AML-193 (cell line): ENCODE measurements at places on chromosomes 16 and 17.

GRCh38 chr17:55822028-55822427 is 71.2 kb downstream of the PCTP start:
- DNase-seq: no peak

- no peak for DNase-seq
Measured at GRCh38 chr16:54577651-54578128, 291.1 kb upstream of the IRX3 start.

- DNase-seq: no peak
Measured at GRCh38 chr17:80618304-80618703, 73.7 kb downstream of the RPTOR start.

- DNase-seq: no peak
Measured at GRCh38 chr16:20879175-20880040, 20.8 kb downstream of the DCUN1D3 start.

GRCh38 chr17:83119987-83120864 is 40.8 kb downstream of the METRNL start:
- peak; percentile 99 for DNase-seq

DNA sequence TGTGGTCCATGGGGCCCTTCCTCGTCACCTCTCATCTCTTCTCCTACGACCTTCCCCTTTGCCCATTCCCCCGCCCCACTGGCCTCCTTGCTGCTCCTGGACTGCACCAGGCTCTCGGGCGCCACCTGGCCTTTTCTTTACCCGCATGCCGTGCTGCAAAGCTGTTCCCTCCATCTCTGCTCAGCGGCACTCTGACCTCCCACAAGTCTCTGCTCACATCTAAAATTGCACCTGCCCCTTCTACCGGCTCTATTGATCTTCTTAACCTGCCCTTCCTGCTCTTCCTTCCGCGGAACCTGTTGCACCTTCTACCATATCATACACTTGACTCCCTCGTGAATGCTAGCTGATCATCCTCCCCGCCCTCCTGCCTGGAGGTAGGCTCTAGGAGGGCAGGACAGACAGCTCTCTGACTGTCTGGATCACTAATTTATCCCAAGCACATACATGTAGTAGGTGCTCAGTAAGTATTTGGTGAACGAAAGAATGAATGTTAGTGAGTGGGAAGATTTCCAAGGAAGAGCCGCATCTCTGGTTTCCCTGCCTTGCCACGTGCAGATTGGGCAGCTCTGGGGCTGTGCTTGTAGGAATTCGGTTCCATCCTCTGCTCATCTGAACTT is 17.3 kb downstream of the DNAH17 start:
- no peak for DNase-seq

DNA sequence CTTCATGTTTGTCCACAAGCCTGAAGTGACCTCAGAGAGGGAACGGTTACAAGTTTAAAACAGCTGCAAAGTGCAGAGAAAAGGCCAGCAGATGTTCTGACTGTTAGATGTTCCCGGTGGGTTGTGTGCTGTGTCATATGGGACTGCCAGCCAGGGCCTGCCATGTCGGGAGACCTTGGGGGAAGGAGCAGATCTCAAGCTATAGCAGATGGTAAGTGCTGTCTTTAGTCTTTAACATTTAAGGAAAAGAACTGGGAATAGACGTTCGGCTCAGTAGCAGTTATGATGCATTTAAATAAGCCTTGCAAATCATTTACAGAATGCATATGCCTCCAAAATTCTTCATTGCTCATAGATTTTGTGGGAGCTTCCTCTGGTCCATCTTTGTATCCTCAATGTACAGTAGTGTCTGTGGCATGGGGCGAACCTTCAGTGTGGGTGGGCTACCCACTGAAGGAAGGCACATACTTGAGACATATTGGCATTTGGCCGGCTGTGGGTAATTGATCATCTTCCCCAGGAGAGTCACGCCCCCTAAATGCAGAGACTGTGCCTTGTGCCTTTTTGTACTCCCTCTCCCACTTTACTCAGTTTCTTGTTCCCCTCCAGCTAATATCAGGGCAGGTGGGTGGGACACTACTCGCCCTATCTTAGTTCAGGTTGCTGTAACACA is 131.9 kb downstream of the NPIPB5 start:
- DNase-seq: no peak
